GM12892 (cell line): ENCODE measurements at places on chromosomes 2 and 18.

- DNase-seq, result no peak
Observed at GRCh38 chr2:2512931-2513330, 181.9 kb upstream of the MYT1L start.

DNA sequence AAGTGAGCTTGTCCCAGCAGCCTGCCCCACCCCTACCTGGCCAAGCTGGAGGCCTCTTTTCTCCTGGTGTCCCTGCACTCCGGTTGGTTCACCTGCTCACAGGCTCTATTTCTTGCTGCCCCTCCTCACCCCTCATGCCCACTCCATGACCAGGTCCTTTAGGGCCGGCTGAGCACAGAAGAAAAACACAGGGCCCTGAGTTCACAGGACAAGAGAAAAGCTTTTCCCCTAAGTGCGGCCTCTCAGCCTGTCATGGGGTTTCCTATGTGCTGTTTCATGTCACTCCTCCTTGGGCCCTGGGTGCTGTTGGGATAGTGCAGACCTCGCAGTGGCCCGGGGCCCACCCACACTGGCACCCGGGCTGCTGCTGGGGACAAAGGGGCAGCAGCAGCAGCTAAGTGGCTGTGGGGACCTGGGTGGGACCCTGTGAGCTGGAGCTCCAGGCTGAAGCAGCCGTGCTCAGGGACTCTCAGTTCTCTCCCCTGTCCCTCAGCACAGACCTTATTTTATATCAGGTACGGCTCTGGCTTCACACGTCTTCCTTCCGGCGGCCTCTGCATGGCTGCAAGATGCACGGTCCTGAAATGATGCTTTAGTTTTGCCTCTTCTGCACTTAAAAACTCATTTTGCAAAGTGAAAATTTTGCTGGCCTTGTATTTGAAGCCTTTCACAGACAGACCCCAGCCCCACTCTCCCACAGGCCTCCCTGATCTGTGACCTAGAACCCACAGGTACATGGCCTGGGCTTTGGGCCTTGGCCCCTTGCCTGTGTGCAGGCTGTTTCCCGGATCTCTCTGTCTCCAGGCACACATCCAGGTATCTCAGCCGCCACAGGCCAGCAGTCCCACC is 71.8 kb downstream of the SH3RF3 start:
- no peak for DNase-seq

- no peak for DNase-seq
Observed at GRCh38 chr2:5495586-5495985, 196.6 kb upstream of the SOX11 start.

- DNase-seq, result no peak
Observed at GRCh38 chr18:5466256-5466655, 77.5 kb downstream of the EPB41L3 start.

DNA sequence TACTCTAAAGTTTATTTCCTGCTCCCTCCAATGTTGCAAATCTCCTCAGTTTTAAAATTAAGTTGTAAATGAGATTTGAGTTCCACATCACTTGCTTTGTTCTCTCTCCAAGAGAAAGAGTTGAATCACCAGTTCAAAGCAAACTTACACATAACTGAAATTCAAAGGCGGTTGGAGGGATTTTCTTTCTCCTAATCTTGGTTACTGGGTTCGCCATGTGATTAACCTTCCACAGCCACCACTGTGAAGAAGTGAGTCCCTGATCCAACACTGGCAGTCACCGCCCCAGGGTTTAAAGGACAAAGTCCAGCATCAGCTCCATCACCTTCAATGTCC is 247.1 kb downstream of the MYCN start:
- no peak for DNase-seq

- DNase-seq, result no peak
Observed at GRCh38 chr18:50083708-50084107, 111.2 kb downstream of the MYO5B start.

- no peak for DNase-seq
Observed at GRCh38 chr2:151381266-151381665, 23.9 kb downstream of the TNFAIP6 start.

GRCh38 chr2:57850415-57851130 is 196.0 kb upstream of the VRK2 start:
- no peak for DNase-seq

- DNase-seq, result no peak
Observed at GRCh38 chr2:196012314-196012713, 56.3 kb downstream of the DNAH7 start.

DNA sequence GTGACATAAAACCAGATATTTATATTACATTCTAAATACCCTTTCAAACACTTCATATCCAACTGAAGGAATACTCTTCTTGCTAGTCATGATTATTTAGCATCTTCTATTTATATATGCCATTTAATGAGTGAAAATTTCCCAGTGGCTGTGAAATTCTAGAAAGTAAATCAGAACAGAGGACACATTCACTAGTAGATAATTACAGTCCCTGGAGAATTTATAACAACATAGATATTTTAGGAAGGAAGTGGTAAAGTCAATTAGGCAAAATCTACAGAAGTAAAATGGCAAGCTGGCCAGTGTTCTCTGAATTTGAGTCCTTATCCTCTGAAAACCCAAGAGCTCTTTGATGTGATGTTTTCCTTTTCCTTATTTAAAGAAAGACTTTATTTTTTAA is 121.8 kb downstream of the PMAIP1 start:
- no peak for DNase-seq

DNA sequence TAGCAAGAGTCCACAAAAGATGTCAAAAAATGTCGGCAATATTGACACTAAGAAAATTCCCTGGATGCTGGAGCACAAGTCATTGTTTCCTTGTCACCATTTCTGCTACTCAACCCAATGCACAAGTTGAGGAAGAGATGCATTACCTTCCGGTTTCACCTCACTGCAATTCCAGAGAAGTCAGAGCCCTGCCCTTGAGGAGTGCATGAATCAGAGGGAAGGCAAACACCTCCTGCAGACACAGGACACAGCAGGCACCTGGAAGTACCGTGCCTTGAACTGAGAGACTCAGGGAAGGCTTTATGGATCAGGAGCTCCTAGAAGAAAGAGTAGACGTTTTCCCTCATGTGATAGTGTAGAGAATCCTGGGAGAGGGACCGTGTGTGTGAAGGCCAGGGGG is 62.7 kb upstream of the ARL4C start:
- no peak for DNase-seq

DNA sequence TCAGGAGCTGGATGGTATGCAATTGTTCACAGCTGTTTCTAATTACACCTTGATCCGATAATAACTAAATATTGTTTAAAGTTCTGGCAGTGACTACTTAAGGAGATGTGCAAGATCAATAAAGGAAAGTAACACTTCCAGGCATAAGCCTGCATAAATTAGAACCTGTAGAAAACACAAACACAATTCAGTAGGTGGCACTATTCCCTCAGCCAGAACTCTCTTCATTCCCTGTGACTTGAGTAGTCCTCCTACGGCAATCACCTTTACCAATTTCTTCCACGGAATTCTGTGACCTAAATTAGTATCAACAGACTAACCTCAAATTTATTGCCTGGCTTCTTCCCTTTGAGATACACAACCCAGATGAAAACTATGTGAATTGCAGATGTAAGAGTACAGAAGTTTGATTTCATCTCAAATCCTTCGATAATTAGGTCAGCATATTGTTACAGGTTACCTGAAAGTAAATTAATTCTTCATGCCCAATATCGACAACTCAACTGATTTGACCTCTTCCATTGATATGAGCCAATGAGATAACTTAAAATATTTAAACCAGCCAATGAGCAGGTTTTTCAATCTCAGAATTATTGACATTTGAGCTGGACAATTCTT is 137.8 kb downstream of the PID1 start:
- DNase-seq, result no peak

- DNase-seq, result no peak
Observed at GRCh38 chr18:60894254-60894945, 438.8 kb upstream of the CDH20 start.

DNA sequence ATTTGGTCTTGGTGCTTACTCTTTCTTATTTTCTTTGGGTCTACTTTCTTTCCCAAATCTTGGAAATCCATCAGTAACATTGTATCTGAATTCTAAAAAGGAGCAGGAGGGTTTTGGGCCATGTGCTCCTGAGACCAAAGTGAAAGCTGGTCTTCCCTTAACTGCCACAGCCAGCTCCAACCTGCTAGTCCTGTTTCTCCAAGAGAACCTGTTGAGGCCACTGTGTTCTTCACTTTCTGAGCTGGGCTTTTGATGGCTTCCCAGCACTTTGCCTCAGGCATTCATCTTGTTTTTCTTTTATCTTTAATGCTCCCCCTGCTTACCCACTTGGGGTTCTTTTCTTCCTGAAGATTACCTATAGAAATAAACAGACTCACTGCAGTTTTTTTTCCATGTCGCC is 53.3 kb downstream of the ARHGAP28 start:
- no peak for DNase-seq

GRCh38 chr2:18566145-18566769 is 5.8 kb upstream of the RDH14 start:
- no peak for DNase-seq

DNA sequence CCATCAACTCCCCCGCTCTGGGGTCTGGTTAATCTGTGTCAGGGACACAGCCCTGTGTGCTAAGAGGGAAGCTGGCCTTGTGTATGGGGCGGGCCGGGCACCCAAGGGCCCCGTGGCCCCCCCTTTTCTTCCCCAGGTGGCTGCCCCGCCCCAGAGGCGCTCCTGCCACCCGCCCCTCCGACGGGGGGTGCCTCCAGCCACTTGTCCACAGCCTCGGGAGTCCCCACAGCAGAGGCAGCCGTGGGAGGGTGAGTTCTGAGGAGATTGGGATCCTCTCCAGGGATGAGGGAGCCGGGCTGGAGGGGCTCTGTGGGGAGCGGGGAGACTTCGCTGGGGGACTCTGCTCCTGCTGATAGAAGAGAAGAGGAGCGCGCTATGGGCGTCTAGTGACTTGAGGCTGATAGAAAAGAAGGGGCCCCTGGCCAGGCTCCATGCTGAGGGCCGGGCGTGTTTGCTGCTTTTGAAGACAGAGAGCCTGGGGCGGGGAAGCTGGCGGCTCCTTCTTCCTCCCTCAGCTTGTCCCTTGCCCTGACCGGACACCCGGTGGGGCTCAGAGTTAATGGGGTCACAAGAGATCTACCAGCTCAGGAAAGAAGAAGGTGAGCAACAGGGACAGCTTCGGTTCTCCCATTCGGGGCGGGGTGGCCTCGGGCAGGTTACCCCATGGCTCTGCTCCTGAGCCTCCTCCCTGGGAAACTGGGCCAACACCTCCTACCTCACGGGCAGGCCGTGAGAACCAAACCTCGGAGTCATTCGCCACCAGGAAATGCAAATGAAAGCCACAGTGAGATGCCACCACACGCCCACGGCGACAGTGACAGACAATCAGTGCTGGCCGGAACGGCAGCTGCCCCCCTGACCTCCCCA is 89.4 kb upstream of the TAF1B start:
- DNase-seq, result no peak

DNA sequence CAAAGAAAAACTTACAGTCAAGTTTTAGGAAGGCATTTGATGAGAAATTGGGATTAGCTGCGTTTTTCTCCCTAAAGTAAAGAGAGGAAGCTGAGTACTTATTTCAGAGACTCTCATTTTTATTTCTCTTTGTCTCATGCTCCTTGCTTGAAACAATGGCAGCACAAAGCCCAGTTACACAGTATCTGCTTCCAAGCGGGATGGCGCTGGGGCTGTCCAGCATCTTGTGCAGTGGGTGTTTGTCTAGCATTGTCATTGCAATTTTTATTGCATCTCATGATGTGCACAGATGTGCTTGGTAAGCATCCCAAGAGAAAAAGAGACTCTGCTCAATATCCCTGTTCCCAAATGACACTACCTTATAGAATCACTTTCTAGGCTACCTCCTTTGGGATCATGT is 102.8 kb upstream of the ZNF521 start:
- DNase-seq, result no peak

GRCh38 chr18:48636436-48636835 is 97.6 kb downstream of the CTIF start:
- no peak for DNase-seq

- no peak for DNase-seq
Observed at GRCh38 chr2:36805635-36806224, 109.2 kb downstream of the VIT start.

GRCh38 chr18:79595876-79596374 is 83.7 kb upstream of the CTDP1 start:
- DNase-seq, result no peak

GRCh38 chr2:233288663-233289062 is 19.0 kb upstream of the SAG start:
- no peak for DNase-seq

GRCh38 chr2:232835687-232836208 is 34.3 kb upstream of the SNORC start:
- DNase-seq, result no peak

GRCh38 chr2:203812294-203813221 is 55.0 kb upstream of the CTLA4 start:
- DNase-seq, result no peak

GRCh38 chr2:17752892-17753802 is 463 bp downstream of the SMC6 start:
- peak; percentile 21 for DNase-seq

GRCh38 chr2:172896661-172897081 is 161.0 kb downstream of the RAPGEF4 start:
- no peak for DNase-seq

GRCh38 chr2:84460670-84461069 is 1.6 kb upstream of the SUCLG1 start:
- no peak for DNase-seq

DNA sequence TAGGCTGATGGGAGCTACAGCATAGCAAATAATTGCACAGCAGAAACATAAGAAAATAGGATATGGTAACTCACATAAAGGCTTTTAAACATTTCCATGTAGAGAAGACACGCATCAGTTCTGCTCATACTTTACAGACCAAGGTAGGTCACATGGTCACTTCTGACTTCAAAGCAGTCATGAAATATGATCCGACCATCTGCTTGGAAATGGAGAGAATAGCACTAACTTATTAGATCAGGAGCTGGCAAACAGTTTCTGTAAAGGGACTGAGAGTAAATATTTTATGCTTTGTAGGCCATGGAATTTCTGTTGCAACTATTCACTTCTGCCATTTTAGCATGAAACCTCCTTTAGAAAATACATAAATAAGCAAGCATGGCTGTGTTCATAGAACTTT is 936.6 kb upstream of the FANCL start:
- no peak for DNase-seq

DNA sequence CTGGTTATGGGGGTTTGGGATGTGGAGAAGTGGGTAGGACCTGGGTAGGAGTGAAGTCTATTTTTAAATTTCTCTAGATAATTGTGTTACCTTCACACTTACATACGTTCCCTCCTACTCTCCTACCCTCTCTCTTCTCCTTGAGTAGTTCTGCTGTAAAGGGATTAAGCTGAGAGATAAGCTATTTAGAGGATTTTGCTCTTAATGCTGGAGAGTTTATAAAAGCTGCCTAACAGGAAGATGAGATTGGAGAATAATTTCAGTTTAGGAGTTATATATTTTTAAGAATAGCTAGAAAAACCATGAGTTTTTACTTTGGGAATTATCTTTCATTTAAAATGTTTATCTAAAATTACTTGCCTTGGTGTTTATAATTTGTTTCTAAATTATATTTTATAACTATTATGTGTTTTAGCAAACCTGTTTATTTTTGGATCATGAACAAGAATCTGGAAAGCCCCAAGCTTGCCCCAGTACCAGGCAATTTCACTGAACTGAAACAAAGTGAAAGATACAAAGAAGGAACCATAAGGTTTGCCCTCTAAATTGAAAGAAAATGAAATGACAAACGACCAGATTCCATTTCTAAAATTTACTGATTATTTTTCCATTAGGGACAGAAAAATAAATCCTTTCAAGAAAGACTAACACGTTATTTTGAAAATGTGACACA is 101.5 kb downstream of the ZNF532 start:
- no peak for DNase-seq
